NAMALWA (cell line): ENCODE measurements at places on chromosomes 12 and 14.

GRCh38 chr14:35362911-35363374 lies 41.6 kb downstream of the NFKBIA start:
- DNase-seq, result no peak

GRCh38 chr14:56085471-56085870 lies 32.7 kb upstream of the PELI2 start:
- DNase-seq, result no peak

DNA sequence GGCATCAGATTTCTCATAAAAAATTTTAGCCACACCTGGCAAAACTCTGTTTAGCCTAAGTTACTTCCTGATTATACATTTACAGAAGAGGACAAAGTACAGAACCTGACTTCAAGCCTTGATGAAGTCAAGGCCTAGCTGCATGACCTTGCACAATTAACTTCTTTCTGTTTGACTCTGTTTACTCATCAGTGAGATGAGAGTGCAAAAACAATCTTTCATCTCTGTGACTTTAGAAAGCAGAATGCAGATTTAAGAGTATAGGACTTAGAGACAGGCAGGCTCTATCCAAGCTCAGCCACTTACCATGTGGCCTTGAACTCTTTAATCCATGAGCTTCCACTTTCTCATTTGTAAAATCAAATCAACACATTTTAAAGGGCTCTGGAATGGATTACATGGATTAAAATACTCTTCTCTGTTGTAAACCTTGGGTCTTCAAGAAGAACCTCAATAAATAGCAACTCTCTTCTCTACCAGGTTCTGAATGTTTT lies 1178.9 kb downstream of the FLRT2 start:
- DNase-seq, result no peak

DNA sequence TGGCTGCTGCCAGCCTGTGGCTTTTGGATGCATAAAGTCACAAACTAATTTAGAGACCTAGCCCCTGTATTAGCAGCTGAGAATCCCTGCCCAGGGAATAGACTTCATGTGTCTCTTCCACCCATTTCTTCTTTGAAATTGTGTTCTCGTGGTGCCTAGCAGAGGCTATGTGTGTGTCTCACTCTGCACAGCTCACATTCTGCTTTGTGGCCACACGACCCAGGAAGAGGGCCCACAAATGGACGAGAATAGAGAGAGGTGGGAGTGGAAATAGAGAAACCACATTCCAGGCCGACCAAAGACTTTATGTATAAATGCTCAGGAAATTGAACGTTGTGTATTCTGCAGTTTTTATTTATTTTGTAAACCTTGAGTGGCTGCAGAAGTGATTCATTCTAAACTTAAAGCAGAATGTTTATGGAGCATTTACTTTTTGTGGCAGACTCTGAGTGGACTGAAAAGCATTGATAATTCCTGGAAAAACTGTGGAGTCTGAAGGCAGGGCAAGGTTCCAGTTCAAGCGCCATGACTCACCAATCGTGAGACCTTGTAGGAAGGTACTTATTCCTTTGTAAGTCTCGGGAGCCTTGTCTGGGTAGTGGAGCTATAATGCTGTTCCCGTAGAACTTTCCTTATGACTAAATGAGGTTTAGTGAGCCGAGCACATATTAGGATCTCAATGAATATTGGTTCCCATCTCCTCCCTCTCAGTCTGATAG lies 9.1 kb downstream of the B4GALNT3 start:
- no peak for DNase-seq

DNA sequence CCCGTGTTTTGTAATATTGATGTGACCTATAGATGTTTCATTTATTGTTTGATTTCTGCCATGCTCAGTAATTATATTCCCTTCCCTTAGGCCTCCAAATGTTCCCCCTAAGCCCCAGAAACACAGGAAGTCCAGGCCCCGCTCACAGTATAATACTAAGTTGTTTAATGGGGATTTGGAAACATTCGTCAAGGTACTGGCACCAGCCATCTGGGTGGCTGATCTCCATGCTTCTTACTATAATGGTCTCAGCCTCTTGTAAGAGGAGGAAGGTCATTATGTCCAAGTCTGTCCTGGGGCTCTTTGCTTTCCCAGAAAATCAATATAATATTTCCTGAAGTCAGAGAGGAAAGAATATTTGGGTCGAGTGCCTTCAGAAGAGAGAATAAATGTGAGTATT lies 130.9 kb downstream of the KICS2 start:
- DNase-seq, result no peak

- DNase-seq, result no peak
Observed at GRCh38 chr14:61628016-61628725, 67.1 kb upstream of the HIF1A start.

- DNase-seq, result no peak
Observed at GRCh38 chr14:74739293-74740030, 23.7 kb upstream of the YLPM1 start.

GRCh38 chr14:44040561-44040960 lies 466.5 kb downstream of the FSCB start:
- no peak for DNase-seq

- DNase-seq, result no peak
Observed at GRCh38 chr12:41972196-41972595, 172.5 kb downstream of the GXYLT1 start.

GRCh38 chr12:119627019-119627643 lies 33.6 kb downstream of the TMEM233 start:
- no peak for DNase-seq

DNA sequence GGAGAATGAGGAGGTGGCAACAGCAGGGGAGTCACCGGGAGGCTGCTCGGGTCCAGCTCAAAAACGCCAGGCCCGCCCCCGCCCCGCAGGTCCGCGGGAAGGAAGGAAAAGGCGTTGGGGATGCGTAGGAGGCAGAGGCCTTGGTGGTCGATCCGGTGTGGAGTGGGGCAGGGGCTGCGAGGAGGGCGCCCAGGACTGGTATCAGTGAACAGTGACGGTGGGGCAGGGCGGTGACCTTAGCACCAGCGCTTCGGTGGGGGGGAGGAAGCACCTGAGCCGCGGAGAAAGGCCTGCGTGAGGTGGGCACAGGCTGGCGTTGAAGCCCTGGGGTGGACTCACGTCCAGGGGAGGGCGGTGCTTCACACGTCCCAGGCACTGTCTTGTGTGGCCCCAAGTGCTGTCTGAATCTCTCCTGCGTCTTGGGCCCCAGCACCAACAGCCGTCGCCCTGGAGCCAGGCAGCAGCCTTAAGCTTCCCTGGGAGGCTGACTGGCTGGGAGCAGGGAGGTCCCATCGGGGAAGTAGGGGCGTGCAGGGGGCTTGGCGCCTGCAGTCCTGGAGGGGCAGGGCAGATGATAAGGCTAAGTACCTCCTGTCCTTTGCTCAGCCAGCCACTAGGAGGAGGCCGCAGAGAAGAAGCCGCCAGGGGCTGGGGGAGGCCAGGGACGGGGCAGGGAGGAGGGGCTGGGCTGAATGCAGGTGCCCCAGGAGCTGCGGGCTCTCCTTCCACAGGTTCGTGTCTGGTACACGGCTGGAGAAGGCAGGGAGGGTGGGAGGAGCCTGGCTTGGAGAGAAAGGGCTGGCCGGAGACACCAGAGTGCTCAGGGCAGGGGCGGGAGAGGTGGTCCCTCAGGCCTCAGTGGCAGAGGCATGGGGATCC lies 26.5 kb downstream of the ZBTB42 start:
- peak; percentile 78 for DNase-seq

- DNase-seq, result no peak
Observed at GRCh38 chr12:53518381-53518780, 11.1 kb upstream of the NPFF start.

- no peak for DNase-seq
Observed at GRCh38 chr14:74415115-74415437, 10.9 kb downstream of the SYNDIG1L start.

GRCh38 chr12:75986001-75986746 lies 45.4 kb downstream of the PHLDA1 start:
- no peak for DNase-seq

- no peak for DNase-seq
Observed at GRCh38 chr14:73684627-73685026, 29.6 kb downstream of the PNMA1 start.

- DNase-seq, result no peak
Observed at GRCh38 chr12:68853396-68854077, 45.6 kb downstream of the MDM2 start.

DNA sequence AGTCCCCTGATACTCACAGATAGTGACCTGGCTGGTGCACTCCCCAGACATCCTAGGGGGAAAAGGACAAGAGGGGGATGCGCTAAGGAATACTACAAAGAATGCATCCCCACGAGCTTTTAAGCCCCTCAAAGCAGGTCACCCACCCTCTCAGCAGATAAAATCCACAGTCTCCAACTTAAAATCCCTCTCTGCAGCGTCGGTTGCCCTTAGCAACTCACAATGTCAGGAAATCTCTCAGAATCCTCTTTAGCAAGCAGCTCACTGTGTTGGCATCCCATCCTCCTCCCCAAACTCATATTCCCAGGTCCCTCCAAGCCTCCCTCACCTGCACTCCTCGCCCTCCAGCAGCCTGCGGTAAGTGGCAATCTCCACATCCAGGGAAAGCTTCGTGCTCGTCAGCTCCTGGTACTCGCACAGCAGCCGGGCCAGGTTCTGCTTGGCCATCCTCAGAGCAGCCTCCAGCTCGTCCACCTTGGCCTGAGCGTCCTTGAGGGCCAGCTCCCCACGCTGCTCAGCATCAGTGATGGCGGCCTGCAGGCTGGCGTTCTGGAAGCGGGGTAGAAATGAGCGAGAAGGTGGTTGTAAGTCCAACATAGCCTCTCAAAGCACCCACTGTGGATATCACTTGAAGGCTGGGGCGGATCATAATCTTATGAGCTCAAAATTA lies 5.5 kb upstream of the KRT79 start:
- DNase-seq, result no peak

DNA sequence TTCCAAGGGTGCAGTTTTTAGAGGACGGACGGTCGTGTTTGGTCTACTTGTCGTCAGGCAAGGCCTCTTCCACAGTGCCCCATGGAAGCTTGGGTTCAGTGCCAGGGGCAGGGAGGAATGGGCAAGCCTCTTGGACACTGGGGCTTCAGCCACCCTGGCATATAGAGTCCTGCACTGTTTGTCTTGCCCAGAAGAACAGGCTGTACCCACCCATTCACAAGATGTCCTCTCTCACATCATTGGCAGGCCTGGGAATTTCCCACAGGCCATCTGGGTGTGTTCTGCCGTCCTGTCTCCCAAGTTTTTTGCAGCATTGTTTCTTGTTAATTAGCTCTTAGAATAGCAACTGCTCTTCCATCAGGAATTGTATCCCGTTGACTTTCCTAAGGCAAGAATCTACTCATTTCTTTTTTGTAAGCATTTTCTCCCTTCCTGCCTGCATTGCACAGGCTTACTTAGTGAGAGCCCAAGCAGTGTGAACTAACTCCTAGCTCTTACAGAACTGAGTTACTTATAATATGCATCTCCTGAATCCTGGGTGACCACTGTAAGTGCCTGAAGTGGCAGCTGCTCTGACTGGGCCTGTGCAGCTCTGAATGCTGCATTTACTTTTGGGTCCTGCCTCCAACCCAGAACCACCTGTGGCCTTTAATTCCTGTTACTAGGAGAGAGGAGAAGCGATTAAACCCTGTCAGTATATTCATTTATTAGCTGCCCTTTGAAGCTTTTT lies 149.4 kb upstream of the HIF1A start:
- DNase-seq, result no peak

DNA sequence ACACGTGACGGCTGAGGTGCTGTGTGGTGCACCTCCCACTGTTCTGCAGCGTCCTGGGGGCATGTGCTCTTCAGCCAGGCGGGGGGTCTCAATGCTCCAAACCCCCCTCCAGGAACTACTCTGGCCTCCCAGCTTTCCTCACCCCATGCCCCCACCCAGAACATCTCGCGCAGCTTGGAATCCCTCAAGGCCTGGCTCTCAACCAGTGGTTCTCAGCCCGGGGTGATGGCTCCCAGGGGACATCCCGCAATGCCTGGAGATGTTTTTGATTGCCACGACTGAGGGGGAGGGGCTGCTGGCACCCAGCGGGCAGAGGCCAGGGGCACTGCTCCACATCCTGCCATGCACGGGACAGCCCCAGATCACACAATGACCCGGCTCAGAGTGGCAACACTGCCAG lies 78.9 kb upstream of the DICER1 start:
- DNase-seq, result no peak

DNA sequence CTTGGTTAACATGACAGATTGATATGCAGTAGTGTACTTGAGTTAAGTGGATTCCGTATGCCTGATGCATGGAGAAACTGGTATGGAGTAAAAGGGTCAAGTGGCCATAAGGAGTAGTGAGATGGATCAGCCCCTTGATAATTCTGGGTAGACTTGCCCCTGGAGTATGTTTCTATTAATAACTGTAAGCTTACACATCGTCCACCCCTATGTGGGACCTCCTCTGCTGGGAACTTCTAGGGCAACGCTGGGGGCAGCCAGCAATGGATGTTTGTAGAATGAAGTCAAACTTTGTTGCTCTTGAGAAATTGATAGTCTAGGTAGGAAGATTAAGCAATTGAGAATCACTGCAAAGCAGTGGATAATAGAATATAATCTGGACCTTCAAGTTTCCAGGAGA lies 3.5 kb downstream of the C12orf75 start:
- DNase-seq, result no peak

GRCh38 chr12:130523208-130523607 lies 185.5 kb downstream of the PIWIL1 start:
- no peak for DNase-seq

DNA sequence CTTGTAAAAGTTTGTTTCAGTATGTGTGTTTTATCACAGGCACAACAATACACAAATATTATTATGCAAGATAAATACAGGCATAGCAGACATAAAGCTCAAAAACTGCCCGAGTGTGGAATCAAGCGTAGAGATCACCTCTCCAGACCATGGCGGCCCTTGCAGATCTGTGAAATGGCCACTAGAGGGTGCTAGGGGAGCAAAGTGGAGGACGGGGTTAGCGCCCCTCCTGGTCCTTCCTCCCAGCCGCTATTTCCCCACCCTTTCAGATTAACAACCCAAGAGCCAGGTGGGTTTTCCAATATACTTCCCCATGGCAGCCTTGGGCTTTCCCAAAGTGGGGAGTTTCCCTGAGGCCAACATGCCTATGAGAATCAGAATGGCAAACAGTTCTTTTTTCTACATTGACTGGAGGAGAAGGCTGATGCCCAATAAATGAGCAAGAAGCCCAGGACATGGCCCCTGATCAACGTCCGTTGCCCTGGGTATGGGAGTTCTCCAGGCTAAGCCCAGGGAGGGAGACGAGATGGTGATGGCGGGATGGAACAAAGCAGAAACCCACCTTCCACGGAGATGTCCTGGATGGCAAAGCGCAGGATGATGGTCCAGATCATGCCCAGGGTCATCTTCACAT lies 67.4 kb downstream of the ACTN1 start:
- peak; percentile 79 for DNase-seq

DNA sequence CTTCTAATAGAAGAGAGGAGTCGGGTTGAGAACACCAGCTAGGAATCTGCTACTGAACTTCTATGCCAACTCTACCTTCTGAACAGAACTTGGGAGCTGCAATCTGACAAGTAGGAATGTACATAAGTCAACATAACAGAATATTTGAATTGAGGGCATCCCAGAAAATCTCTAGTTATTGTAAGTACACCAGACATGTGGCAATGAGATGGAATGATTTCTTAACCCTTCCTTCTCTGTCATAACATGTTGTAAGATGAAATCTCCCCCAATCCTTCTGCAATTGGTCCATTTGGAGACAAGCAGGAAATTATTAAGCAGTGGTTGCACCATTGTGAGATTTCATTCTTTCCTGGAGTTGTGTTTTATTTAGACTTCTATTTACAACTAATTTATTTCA lies 68.7 kb upstream of the TMPO start:
- no peak for DNase-seq

GRCh38 chr12:124771462-124772288 lies 92.0 kb downstream of the SCARB1 start:
- DNase-seq, result peak; percentile 86
